ENCODE measurements at places on chromosomes 11 and 22.

DNA sequence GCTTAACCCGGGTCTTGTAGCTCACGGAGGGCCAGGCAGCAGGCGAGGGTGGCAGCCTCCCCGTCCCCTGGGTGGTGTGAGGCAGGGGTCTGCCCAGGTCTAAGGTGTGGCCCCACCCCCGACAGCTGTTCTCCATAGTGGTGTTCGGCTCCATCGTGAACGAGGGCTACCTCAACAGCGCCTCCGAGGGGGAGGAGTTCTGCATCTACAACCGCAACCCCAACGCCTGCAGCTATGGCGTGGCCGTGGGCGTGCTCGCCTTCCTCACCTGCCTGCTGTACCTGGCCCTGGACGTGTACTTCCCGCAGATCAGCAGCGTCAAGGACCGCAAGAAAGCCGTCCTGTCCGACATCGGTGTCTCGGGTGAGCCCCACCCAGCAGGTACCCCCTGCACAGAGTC is 24.4 kb downstream of the SYNGR1 start:
- no peak for DNase-seq

GRCh38 chr11:124096364-124096763 is 18.9 kb upstream of the VWA5A start:
- DNase-seq, result no peak

DNA sequence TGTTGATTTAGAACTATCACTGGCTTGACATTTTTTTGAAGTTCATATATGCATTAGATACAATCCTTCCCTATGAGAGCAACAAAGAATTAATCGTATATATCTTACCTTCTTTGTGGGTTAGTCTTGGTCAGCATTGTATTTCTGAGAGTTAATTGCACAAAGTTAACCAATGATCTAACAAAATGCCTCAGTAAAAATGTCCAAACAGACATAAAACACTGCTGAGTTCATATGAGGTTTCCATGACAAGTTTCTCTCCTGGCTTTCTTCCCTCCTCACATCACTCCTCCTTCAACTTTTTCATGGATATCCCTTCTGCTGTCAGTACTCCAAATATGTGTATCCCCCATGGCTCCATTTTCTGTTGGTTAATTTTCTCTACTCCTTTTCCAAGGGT is 9.0 kb downstream of the MAP6 start:
- DNase-seq, result no peak

DNA sequence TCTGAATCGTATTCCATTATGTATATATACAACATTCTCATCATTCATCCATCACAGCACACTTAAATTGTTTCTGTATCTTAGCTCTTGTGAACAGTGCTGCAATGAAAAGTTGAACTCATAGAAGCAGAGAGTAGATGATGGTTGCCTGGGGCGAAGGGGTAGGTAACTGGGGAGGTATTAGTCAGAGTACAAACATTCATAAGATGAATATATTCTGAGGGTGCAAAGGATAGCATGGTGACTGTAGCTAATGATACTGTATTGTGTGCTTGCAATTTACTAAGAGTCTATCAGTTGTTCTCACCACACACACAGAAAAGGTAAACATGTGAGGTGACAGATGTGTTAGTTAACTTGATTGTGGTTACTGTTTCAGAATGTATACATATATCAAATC is 12.6 kb upstream of the RFPL2 start:
- DNase-seq, result no peak

- no peak for DNase-seq
Observed at GRCh38 chr22:20430101-20430719, 7.4 kb downstream of the SCARF2 start.

DNA sequence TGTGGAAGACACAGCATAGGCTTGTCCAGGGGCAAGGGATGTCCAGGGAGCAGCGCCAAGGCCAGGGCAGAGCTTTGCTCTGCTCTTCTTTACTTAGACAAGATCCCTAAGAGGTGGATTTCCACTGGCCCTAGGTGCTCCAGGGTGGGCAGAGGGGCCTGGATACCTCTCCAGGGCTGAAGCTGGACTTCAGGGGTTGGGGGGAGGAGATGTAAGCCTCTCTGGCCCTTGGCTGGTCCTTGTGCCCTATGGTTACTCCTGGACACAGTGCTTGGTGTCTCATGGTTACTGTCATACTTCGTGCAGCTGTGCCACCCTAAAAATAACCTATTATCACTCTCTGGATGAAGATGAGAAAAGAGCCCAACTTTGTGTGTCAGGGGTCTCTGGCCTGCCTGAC is 12.9 kb upstream of the KCNJ11 start:
- DNase-seq, result no peak

DNA sequence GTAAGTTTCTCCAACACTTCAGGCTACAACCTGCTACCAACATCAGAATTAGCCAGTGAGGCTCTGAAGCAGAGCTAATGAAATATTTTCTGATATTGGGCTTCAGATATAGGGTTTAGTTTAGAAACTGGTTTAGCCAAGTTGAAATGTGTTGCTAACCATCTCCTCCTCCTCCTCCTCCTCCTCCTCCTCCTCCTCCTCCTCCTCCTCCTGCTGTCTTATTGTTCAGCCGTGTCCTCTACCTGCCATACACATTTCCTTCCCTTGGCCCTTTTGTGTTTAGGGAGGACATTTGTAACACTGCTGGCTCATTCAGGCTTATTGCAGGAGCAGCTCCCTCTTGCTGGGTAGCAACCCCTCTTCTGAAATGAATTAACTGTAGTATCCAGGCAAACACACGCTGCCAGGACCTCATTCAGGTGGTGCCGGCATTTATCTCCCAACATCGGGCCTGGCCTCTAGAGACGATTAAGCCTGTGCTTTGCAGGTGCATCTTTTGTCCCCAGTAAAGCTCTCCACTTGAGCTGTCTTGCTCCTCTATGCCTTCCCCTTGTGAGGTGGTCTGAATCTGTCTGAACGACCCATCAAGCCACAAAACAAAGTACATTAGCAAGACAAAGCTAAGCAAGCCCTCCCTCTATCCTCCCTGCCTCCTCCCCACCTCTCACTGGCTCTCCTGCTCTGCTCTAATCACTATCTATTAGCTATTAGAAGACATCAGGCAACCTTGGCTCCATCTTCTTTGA is 82.9 kb downstream of the KCNJ1 start:
- no peak for DNase-seq

GRCh38 chr11:89147229-89147628 is 30.4 kb upstream of the TYR start:
- no peak for DNase-seq

DNA sequence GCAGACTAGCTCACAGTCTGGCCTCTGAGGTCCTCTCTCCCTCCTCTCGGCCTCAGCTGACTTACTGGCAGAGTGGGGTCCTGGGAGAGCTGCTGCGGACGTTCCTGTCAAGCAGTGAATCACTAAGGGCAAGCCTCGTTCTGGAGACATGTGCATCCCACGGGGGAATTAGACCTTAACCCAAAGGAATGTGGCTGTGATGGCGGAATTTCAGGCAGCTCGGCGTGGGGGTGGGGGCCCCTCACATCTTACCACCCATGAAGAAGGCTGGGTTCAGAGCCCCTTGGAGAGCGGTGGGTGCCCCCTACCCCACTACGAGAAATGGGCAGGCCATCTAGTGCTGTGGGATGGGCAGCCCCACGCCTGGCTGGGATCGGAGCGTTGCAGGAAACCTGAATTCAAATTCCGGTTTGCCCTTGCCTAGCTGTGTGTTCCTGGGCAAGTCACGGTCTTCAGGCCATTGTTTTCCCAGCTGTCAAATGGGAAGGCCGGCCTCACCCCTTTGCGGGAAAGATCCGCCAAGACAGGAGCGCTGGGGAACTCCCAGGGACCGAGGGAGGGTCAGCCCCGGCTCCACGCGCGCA is 554 bp downstream of the LRRC32 start:
- DNase-seq, result no peak

DNA sequence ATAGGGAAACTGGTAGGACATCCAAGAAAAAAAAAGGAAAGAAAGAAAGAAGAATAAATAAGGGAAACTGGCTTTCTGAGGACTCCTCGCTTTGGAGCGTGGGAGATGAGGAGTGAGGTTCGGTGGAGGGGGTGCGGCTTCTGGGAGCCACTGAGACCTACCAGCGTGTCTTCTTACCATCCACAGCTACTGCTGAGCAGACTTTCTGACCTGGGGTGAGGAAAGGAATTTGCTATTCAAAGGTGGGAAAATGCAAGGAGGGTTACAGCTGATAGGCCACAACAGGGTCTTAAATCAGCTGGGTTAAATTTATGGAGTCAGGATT is 488 bp upstream of the SELENOM start:
- DNase-seq, result no peak

GRCh38 chr11:47864901-47865300 is 16.8 kb upstream of the NUP160 start:
- no peak for DNase-seq

DNA sequence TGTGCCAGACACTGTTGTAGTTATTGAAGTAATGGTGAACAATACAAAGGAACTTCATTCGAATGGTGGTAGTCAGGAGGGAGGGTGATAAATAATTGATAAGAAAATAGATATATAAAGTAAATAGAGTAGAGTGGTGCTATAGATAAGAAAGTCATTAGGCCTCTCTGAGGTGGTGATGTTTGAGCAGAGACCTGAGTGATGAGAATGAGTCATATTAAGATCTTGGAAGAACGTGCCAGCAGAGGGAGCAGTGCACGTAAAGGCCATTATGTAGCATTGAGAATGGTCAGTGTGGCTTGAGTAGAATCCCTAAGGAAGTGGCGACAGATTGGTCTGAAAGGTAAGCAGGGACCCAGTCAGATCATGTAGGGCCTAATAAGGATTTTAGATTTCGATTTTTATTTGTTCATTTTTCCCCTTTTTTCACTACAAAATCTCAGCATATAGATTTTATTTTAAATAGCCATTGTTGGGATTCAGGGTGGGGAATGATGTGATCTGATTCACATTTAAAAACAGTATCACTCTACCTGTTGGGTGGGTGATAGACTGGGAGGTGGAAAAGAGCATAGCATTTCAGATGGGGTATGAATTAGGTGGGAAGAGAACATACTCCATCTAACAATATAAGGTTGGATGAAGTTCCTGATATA is 44.7 kb downstream of the CCDC90B start:
- no peak for DNase-seq

- DNase-seq, result no peak
Observed at GRCh38 chr22:39136317-39136716, 16.2 kb downstream of the CBX7 start.

DNA sequence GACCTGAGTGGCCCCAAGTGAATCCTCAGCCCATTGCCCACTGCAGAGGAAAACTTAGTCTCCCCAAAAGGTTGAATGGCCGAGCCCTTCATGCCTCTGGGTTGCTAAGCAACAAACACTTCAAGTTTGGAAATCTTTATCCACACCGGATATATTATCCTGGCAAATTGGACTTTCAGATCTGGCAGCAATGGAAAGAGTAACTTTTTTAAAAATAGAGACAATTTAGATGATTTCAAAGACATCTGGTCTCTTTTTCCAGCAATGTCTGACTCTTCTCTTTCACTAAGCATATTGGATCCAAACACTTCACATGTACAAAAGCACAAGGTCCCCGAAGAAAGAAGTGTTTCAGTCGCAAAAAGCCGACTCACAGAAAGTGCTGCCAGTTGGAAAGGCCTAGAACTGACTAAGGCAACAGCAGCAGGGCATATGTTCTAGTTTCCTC is 505.3 kb downstream of the SOX6 start:
- DNase-seq, result no peak

DNA sequence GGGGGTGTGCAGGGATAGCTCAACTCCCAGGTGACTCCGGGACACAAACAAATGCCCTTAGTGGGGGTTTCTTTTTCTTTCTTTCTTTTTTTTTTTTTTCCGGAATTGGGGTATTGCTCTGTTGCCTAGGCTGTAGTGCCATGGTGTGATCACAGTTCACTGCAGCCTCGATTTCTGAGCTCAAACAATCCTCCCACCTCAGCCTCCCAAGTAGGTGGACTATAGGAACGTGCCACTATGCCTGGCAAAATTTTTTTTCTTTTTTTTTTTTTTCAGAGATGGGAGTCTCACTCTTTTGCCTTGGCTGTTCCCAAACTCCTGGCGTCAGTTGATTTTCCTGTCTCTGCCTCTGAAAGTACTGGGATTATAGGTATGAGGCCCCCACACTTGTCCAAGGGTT is 13.8 kb upstream of the ZNF280A start:
- no peak for DNase-seq

GRCh38 chr11:106031202-106031810 is 9.3 kb upstream of the MSANTD4 start:
- DNase-seq, result no peak

DNA sequence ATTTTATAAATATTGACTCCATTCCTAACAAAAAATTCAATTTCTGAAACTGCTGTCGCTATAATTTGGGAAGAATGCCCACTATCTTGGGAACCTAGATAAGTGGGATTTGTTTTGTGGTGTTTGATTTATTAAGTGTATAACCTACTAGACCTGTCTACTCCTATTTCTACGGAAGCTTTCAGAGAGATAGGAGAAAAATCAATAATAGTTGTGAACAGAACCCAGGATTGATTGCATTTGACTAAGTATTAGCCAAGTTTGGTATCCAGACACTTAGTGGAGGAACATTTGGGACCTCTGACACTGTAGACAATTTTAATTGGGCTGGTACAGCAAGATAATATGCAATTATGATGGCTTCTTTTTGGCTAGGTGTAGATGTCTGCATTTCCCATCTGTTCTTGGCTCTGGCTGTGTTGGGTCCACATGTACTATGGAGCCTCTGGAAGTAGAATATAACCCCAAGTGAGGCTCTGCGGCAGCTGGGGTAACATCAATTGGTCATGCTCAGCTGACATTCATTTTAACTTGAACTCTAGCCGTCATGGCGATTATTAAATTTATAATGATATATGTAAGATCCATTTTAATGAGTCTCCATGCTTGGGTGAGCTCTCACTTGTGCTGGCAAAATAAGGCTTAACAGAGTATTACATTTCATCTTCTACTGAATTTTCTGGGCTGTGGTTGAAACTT is 111.5 kb upstream of the E2F8 start:
- no peak for DNase-seq

DNA sequence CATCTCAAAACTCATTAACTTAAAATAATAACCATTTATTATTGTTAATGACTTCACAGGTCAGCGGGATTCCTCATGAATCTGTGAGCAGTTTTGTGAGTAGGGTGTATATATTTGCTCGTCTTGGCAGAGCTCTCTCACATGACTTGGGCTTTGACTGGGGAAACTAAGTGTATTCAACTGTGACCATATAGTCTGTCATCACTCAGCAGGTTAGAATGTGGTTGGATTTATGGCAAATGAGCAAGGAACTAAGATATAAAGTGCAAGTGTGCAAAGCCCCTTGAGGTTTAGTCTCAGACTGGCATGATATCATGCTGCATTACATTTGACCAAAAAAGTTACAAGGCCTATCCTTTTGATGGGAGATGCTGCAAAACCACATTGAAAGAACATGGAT is 254.8 kb downstream of the CNTN5 start:
- no peak for DNase-seq

DNA sequence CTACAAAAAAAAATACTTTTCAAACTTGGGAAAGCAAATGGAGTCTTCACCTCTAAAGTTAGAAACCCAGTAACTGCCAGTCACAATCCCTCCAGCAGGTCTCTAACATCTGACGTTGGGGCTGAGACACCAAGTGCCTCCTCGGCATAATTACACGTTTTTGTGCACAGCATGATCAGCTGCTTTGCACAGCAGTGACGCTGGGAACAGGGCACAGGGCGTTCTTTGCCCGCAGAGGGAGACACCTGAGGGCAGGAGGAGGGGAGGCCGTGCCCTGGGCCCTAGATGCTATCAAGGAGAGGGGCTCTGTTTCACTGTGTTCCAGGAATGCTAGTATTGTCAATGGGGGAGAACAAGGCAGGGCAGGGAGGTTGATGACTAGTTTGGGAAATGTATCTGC is 120.1 kb downstream of the PARVA start:
- DNase-seq, result no peak
